RPMI8226 (cell line): ENCODE measurements at places on chromosomes 4 and X.

DNA sequence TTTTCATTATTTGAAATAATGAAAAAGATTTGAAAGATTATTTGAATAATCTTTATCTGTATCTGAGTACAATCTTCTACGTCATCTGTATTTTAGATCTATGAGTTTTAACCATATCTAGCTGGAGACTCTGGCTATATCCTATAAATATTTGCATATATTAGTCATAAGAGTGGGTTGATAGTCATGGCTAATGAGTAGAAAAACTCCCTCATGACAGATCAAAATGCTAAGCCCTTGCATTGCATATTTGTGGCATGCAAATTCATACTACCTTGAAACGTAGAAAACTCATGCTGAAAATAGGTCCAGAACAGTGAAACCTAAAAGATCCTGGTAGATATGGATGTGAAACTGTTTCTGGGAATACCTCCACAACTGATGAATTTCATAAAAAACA lies 291.3 kb downstream of the GALNTL6 start:
- no peak for DNase-seq

GRCh38 chr4:27040356-27040755 lies 179.7 kb downstream of the STIM2 start:
- no peak for DNase-seq

DNA sequence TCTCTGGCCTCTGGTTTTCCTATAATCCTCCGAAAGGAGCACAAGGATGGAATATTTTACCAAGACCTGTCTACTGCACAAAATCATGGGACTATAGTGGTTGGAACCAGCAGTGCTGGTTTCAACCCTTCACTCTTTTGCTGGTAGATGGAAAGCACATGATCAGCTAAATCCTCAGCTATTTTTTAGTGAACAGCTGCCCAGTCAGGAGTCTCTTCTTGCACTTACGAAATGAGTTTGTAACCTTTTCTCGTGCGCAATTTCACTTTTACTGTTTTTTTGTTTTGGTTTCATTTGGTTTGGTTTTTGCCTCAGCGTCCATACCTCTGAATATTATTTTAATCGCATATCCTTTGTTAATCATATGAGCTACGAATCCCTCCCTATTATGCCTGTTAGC lies 418.5 kb upstream of the CPEB2 start:
- DNase-seq = no peak

DNA sequence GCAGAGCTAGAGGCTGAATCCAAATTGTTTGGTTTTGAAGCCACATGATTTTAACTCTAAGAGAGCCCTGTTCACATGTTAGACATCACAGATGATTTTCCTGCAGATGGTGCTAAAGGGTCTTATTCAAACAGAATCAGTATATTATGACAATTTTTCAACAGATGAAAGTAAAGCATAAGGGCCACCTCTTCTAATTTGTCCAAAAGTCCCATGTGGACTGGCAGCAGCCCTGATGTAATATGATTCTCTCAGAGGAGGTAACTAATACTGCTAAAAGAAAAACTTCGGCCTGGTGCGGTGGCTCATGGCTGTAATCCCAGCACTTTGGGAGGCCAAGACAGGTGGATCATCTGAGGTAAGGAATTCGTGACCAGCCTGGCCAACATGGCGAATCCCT lies 26.0 kb upstream of the SETD7 start:
- DNase-seq = no peak

- peak; percentile 37 for DNase-seq
Observed at GRCh38 chrX:15781961-15782699, 8.2 kb upstream of the ZRSR2 start.

DNA sequence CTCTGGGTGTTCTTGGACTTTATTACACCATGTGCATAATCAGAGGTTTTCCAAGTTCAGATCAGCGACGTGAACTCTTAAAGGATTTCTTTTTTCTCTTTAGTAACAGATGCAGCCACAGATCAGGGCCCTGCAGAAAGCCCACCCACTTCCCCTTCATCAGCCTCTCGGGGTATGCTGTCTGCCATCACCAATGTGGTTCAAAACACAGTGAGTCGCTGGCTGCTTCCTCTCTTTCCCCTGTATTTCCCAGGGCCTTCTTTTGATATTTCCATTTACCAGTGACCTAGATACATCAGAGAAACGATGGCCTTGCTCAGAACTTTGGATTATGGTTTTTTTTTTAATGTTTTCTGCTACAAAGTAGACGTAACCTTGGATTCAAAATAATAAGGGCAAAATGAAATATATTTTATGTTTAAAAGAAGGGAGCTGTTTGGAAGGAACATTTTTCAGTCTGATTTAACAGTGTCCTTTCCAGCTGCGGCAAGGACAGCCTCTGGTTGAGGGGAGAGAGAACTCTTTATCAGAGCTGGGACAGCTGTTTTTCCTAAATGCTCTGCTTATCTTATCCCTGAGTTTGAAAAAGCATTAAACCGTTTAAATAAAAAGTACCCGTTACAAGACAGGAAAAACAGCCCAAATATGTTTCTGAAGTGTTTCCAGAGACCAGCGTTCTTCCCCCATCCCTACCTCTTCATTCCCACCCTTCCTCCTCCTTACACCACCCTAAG lies 38.2 kb downstream of the FAM114A1 start:
- DNase-seq = no peak

DNA sequence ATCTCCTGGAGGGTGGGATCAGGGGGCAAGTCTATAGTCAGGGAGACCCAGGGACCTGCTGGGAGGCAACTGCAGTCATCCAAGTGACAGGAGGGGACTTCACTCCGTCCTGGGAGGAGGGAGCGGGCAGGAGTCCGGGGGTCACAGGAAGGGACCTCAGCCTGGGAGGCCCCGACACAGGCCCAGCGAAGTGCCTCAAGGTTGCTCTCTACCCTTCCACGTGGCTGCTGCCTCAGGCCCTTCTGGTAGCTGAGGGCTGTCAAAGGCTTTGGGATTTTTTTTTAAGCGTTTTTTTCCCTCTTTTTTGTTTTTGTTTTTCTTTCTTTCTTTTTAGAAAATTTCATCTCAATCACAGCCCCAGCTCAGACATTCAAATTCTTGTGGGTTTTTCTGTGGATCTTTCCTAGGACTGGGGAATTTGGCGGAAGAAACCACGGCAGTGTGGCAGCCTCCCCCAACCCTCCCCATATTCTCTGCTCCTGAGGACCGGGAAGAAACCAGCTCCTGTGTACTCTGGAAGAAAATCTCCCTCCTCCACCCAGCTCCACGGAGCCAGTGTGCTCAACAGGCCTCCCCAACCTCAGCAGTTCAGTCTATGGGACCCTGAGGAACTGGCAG lies 1.4 kb upstream of the HAUS7 start:
- DNase-seq = no peak

DNA sequence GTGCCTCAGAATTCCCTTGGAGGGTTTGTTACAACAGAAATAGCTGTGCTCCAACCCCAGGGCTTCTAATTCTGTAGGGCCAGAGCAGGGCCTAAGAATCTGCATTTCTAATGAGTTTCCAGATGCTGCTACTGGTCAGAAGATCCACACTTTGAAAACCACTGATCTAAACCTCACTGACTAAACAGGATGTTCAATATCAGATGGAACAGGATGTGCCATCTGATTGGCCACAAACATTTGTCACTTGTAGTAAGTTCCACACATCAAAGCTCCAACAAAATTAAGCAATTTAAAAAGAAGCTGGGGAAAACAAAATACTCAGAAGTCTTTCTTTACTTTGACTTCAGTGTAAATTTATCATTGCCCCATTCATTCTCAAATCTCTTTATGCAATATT lies 14.3 kb downstream of the CASK start:
- DNase-seq = no peak

DNA sequence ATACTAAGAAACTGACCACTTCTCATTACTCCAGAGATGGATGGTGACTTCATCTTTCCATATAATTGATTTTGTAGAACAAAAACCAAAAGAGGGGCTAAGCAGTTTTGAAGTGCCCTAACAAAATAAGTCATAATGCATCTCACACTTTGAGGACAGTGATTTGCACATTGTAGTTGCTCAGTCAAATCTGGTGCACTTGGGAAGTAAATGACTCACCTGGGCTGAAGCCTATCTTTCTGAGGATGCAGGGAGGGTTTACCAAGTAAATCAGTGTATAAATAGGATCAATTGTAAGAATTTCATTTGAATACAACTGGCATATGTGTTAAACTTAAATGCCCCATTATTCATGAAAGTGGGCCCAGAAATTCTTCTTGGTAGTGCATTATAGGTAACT lies 134.2 kb downstream of the DCLK2 start:
- no peak for DNase-seq

- DNase-seq = no peak
Observed at GRCh38 chr4:8184061-8184460, 15.0 kb upstream of the SH3TC1 start.

- no peak for DNase-seq
Observed at GRCh38 chr4:8741513-8742226, 130.0 kb downstream of the HMX1 start.

GRCh38 chrX:154791939-154792338 lies 13.3 kb downstream of the MPP1 start:
- DNase-seq = no peak

DNA sequence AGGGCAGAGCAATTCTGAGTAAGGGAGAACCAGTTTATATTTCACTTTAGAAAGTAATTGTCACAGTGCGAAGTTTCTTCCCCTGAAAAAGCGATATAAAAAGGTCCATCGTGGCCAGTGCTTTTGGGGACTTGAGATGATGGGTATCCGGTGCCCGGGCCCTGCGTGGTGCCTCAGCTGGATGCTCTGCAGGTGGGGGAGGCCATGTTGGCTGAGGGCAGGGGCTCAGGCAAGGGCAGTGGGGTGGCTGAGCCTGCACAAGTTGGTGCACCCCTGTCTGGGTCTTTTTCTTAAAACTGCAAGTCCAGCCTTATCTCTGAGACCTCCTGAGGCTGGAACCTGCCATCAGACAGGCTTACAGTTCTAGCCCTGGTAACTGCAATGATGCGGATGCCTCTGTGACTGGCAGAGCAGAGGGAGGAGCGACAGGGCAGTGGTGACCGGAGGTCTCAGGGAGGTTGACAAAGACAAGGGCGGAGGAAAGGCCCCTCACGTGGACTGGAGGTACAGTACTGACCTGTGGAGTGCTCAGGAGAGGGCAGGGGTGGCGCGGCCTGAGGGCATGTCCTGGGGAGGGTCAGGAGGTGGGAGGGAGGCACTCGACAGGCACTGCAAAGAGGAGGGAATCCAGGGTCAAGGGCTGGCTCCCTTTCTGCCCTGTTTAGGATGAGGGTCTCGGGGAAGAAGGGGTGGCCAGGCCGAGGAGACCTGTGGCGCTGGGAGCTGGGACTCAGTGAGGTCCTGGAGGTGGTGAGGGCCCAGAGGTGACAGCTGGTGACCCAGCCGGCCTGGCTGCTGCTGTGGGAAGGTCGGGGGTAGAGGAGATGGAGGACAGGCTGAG lies 1.8 kb downstream of the RGS12 start:
- no peak for DNase-seq

DNA sequence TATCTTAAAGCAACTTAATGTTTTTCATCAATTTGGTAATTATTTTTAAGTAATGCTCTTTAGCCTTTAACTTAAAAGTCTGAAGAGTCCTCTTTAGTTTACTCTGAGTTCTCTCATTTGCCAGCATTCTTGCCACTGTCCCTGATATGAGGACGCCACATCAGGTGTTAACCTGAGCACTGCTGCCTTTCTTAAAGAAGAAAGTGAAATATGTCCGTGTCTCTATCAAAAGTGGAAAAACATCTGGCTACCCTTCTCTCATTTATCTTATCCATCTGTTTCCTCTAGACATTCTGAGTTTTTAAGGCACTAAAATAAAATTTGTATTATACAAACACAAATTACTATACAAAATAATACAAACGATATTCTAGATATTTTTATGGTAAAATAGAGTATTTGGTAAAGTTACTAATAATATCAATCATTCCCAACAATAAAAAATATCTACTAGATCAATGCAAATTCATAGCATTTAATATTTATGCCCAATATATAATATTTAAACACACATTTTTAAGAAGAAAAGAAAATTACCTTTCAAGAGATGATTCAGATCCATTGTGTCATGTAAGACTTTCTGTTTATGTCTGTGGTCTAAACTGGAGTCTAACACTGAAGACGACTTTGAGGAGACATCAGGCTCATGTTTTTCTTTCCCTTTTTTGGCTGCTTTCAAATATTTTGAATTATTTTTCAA lies 14.0 kb downstream of the CFAP97 start:
- DNase-seq = no peak

DNA sequence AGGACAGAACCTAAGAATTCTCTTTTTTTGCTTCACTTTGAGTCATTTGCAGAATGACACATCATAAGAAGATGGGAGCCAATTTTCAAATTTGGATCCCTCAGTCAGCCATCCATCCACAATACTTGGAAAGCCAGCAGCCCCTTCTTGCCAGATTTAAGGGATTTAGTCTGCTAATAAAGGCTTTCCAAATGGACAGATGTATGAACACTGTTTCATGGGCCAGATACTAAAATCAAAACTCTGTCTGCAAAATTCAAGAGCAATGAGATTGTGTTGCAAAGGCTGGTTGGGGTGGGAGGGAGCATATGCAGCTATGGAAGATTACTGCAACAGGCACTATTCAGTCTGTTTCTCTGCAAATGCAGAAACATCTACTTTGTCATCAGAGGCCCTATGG lies 37.7 kb upstream of the KCNIP4 start:
- DNase-seq = no peak

GRCh38 chr4:163562496-163562895 lies 68.0 kb downstream of the TMA16 start:
- no peak for DNase-seq
